ENCODE measurements at places on chromosomes 5 and 9.

DNA sequence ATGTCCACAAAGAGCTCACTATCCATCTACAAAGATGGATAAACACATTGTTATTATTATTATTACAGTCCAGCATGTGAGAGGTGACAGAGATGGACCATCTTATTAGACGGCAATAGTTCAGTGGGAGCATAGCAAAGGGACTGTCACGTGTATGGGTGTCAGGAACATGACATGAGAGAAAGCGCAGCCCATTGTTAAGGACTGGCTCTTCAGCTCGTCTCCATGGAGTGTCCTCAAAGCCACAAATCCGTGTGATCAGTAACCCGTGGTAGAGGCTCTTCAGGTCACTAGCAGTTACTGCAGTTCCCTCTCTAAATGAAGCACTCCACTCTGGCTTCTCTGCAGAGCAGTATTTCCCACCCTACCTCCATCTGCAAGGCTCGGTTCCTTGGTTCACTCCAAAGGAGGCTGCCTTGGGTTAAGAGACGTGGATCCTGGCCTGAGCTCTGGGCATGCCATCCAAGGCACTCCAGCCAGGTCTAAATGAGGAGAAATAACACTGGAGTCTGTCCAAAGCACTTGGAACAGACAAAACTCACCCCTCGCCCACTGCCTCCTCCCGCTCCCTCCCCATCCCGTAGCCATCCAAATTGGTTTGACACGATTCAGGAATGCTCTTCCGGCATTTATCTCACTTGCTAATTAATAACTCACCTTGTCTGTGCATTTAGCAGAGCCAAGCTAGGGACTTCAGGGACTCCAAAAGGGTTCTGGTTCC, 122.3 kb upstream of the WWC1 start:
- no peak for DNase-seq

GRCh38 chr5:93395010-93395409, 186.0 kb downstream of the NR2F1-AS1 start:
- no peak for DNase-seq

- no peak for DNase-seq
Observed at GRCh38 chr5:90131383-90132133, 278.0 kb downstream of the CETN3 start.

- peak; percentile 90 for DNase-seq
Observed at GRCh38 chr9:34454571-34455065, 3.8 kb downstream of the FAM219A start.

GRCh38 chr9:22986556-22986955, 539.9 kb downstream of the DMRTA1 start:
- DNase-seq, result no peak

GRCh38 chr9:136714893-136715274, 2.5 kb downstream of the DIPK1B start:
- DNase-seq, result no peak
